ENCODE measurements at places on chromosomes 13 and 19.

DNA sequence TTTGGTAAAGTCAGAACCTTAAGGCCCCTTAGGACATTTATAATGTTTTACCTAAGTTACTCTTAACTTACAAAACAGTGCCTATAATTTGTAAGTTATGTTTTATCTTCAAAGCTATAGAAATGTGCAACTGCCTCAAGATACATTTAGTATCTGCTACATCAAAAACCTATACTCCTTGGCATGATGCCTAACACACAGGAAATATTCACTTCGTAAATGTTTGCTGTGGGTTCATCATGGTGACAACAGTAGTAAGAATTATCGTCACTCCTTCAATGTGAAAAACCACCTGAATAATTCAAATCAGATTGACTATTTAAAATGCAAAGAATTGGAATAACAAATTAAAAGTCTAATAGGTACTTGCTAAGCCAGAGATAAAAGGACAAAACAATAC is 184.1 kb downstream of the DIAPH3 start:
- no peak for DNase-seq

DNA sequence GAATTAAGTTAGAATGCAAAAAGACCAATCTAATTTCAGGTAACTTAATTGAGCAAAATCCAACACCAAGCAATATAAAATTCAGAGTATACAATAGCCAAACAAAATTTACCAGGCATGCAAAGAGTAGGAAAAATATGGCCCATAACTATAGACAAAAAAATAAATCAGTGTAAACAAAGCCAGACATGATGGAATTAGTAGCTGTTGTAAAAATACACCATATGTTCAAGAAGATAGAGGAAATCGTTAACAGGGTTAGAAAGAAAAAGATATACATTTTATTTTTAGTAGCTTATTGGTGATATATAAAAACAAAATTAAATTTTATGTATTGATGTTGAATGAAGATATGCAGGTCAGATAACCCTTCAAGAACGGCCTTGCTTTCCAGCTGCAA is 621.1 kb upstream of the MIR17HG start:
- DNase-seq, result no peak

DNA sequence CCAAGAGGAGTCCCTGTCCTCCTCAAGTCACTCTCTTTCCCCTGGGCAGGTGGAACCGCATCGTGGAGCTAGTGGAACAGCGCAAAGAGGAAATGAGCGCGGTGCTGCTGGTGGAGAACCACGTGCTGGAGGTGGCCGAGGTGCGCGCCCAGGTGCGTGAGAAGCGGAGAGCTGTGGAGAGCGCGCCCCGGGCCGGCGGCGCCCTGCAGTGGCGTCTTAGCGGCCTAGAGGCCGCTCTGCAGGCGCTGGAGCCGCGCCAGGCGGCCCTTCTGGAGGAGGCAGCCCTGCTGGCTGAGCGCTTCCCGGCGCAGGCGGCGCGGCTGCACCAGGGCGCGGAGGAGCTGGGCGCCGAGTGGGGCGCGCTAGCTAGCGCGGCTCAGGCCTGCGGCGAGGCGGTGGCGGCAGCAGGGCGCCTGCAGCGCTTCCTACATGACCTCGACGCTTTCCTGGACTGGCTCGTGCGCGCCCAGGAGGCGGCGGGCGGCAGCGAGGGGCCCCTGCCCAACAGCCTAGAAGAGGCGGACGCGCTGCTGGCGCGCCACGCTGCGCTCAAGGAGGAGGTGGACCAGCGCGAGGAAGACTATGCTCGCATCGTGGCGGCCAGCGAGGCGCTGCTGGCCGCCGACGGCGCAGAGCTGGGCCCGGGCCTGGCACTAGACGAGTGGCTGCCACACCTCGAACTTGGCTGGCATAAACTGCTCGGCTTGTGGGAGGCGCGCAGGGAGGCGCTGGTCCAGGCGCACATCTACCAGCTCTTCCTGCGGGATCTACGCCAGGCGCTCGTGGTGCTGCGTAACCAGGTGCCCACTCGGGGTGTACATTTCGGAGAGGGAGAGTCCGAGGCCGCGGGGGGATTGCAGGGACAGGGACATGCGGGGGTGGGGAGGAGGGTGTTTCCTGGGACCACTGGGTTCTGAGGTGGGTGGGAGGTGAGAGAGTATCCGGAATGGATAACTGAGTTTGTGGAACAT is 52.8 kb downstream of the SPTBN4 start:
- DNase-seq, result no peak

DNA sequence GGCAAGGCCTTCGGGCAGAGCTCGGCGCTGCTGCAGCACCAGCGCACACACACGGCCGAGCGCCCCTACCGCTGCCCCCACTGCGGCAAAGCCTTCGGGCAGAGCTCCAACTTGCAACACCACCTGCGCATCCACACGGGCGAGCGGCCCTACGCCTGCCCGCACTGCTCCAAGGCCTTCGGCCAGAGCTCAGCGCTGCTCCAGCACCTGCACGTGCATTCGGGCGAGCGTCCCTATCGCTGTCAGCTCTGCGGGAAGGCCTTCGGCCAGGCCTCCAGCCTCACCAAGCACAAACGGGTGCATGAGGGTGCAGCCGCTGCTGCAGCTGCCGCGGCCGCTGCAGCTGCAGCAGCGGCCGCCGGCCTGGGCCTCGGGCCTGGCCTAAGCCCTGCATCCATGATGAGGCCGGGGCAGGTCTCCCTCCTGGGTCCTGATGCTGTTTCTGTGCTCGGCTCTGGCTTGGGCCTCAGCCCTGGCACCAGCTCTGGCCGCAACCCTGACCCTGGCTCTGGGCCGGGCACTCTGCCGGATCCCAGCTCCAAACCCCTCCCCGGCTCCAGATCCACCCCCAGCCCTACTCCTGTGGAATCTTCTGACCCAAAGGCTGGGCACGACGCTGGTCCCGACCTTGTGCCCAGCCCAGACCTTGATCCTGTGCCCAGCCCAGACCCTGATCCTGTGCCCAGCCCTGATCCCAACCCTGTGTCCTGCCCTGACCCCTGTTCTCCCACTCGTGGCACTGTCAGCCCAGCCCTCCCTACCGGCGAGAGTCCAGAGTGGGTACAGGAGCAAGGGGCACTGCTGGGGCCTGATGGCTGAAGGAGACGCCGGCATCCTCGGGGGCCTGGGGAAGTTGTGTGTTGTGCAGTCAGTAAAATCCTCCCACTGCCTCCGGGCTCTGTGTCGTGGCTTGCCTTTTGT is 2.0 kb upstream of the MCOLN1 start:
- DNase-seq, result no peak

- DNase-seq, result no peak
Measured at GRCh38 chr13:100097821-100098220, 8.9 kb downstream of the PCCA start.

- no peak for DNase-seq
Measured at GRCh38 chr19:55325172-55325571, at the start of gene TMEM150B. Gene TMEM150B (minus strand): TSS chr19:55325341. CDS start chr19:55321036, 4,305 bp downstream.

DNA sequence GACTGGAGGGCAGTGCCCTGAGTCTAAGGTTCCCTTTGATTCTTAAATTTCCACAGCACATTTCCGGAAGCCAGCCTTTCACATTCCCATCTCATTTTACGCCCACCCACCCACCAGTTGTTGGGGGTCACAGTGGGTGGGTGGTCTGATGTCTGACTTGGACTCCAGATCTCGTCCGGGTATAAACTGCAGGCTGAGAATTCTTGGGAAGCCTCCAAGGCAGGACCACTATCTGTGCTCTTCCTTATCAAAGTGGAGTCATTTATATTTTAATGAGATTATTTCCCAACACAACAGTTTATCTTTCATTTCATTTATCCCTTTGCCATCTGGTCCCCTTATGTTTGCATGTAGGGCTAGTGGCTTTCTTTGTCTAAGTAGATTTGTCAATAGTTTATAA is 3.6 kb upstream of the FAM124A start:
- no peak for DNase-seq

All from NCI-H2081 treated with DMSO at 0.1 percent for 48 hours (cell line).